ENCODE measurements at places on chromosomes 2 and 18.
A peak's percentile ranks its signal among the peaks of the same experiment; 100 is the strongest.

- no peak for DNase-seq
These were observed 753 bp downstream of the ITPRIPL1 start for GRCh38 chr2:96325884-96326255.

GRCh38 chr2:44801841-44802776 is 139.4 kb upstream of the SIX3 start:
- DNase-seq: no peak

DNA sequence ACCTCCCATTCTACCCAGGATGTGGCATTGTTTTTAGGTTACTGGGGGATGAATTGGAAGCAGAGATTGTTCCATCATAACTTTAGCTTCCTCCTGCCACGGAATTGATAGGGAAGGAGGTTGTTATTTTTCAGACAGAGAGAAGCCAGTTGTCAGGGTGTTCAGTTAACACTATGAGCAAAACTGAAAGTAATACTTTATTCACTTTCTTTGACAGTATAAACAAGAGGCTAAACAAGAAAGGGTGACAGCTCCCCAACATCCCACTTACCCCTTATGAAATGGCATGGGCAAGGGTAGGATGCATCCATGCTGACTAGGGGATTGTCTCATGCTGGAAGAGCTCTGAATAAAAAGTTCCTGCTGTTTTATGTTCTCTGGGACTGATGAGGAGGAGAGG is 36.4 kb upstream of the GAREM1 start:
- DNase-seq: no peak

DNA sequence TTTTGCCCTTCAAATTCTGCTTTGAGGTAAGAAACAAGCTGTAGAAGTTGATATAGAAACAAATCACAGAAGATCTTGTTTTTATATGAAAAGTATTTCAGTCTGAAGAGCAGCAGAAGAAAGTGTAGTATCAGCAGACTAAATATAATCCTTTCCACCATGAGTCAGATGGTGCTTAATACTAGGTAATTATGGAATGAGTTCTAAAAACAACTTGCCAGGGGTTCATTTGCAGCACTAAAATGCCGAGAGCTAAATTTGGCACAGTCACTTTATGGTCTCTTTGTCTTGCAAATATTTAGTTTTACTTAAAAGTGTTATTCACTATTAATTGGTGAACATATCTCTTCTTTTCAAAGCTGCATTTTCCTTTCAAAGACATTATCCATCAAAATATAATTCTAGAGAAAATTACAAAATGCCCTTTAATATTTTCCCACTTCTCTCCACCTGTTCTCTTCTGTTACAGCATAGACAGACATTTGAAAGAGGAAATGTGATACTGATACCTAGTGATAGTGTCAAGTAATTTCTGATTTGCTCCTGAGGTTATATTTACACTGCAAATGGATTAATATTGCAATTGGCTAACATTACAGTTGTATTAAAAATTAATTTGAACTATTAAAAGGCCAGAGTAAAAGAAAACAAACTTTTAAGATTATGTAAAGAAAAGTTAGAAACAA is 5.3 kb downstream of the MYL1 start:
- DNase-seq: no peak

DNA sequence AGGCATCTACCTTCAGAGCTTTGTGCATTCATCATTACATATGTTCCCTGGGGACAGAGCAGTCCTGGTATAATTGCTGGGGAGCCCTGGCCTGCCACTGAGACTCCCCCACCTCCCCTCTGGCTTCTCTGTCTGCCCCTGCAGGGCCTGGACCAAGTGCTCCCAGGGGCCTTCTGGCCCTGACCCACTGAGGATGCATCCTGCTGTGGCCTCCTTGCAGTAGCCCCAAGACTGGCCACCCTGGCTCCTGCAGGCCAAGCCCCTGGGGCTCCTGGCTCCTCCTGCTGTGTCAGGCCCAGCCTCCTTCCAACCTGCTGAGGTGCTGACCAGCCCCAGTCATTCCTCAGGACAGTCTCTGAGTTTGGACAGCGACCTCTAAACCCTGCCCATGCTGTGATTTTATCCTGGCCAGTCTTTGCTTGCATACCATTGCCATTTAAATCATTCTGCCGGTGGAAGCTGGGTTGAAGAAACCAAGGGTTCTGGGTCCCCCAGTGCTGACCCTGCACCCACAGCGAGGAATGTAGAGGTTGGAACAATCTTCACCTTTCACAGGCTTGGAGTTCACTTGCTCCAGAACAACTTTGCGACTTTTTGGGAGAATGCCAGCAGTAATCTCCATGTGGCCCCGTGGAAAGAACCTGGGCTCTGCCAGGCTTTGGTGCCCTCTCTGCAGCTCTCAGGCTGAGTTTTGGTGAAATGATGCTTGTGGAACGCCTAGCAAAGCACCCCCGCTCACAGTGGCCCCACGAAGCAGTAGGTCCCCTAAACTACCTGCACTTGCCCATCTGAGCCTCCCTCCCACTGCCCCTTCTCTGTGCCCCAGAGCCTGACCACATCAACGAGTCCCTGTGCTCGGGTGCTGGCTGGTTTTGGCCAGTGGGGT is 167.3 kb upstream of the GLI2 start:
- no peak for DNase-seq

DNA sequence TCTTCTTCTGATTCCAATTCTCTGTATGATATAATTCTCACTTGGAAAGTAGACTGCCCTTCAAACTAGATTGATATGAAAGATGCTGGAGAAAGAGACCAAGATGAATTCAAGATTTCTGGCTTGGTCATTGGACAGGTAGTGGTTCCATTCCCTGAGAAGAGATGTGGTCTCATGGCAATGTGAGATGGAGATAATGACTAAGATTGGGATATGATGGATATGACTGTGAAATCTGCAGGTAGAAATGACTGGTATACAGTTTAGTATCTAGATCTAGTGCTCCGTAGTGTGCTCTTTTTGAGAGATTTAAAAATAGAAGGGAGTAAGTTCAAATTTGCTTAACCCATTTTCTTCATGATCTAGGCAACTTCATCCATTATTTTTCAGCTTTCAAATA is 425.4 kb upstream of the TRIB2 start:
- no peak for DNase-seq

- no peak for DNase-seq
These were observed 10.1 kb upstream of the MAL start for GRCh38 chr2:95015261-95015912.

DNA sequence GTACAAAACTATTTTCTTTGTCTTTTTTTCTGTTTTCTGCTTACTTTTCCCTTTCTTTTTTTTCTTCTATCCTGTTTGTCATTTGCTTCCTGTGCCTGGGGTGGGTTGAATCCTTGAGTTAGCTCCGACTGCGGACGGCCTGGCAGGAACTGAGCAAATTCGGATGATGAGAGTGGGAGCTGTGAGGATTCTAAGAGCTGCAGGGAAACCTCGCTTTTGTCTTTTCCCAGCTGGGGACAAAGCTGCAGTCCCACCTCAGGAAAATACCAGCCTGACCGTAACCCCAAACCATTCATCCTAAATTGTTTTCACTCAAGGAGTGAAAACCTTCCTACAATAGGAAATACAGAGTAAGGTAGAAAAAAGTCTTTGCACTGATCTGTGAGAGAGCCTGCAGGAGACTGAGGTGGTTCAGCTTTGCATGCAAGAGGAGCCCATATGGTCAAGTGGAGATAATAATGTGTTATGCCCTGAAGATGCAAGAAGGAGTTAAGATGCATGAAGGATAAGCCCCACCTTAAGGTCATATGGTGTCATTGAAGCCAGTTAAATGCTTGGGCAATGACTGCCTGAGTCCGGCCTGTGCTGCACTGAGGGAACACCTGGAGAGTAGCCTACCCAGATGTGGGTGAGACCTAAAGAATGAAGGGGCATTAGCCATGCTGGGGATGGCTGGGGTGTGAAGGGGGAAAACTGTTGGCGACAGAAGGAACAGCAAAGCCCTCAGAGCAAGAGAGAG is 31.7 kb upstream of the ARL4C start:
- DNase-seq: peak; percentile 6
